Airway epithelial cell (primary cell): ENCODE measurements at places on chromosomes 13 and 19. TPM values are rescaled to one million over a fixed set of nuclear protein-coding genes. Genes with fewer than 3 reads are reported as not detected.

The CYP2B6 gene
- not detected in 2 replicates for total RNA-seq

The CEACAM3 gene
- total RNA-seq, result not detected in 2 replicates

The SUPT20H gene
- total RNA-seq, result 17.7 and 29.3 TPM in 2 replicates

The RGL3 gene
- not detected in 2 replicates for total RNA-seq

The KLHL1 gene
- not detected in 2 replicates for total RNA-seq

The DAND5 gene
- 0.07 TPM in 1 of 2 replicates, not detected in the other for total RNA-seq

The RFX2 gene
- total RNA-seq, result 10.3 and 18.8 TPM in 2 replicates

The CYP4F11 gene
- total RNA-seq, result not detected in 2 replicates

The NLRP5 gene
- total RNA-seq, result not detected in 2 replicates

The PSG5 gene
- total RNA-seq, result 0.35 TPM in 1 of 2 replicates, not detected in the other

The LYPD5 gene
- total RNA-seq, result 3.1 and 6.5 TPM in 2 replicates

The CGB8 gene
- total RNA-seq, result 0.37 TPM in 1 of 2 replicates, not detected in the other

The CYP2F1 gene
- 0.07 TPM in 1 of 2 replicates, not detected in the other for total RNA-seq

The LILRB1 gene
- not detected in 2 replicates for total RNA-seq

The PGLYRP2 gene
- total RNA-seq, result not detected in 2 replicates

The FCER2 gene
- not detected in 2 replicates for total RNA-seq

The ZNF160 gene
- 7.3 and 12.7 TPM in 2 replicates for total RNA-seq

The OXGR1 gene
- total RNA-seq, result not detected in 2 replicates

The TUBA3C gene
- total RNA-seq, result not detected in 2 replicates

The LRRC63 gene
- not detected in 2 replicates for total RNA-seq

The PGLYRP1 gene
- total RNA-seq, result not detected in 2 replicates

The PKN1 gene
- 6.8 and 10.6 TPM in 2 replicates for total RNA-seq

The COG6 gene
- 13.7 and 15.3 TPM in 2 replicates for total RNA-seq

The CLDN10 gene
- total RNA-seq, result 0.78 and 1.7 TPM in 2 replicates

The ZNF285 gene
- 2.0 and 2.9 TPM in 2 replicates for total RNA-seq

The KIRREL2 gene
- 0.14 TPM in 1 of 2 replicates, not detected in the other for total RNA-seq

The IFNL1 gene
- not detected in 2 replicates for total RNA-seq

The OR7A5 gene
- total RNA-seq, result not detected in 2 replicates

The PRR22 gene
- total RNA-seq, result 0.21 and 0.46 TPM in 2 replicates

The SERP2 gene
- 0.23 and 0.56 TPM in 2 replicates for total RNA-seq

The PCDH20 gene
- 0.51 and 1.1 TPM in 2 replicates for total RNA-seq

The ZGLP1 gene
- 0.28 and 0.85 TPM in 2 replicates for total RNA-seq
